ENCODE measurements at places on chromosomes 16 and 17.

DNA sequence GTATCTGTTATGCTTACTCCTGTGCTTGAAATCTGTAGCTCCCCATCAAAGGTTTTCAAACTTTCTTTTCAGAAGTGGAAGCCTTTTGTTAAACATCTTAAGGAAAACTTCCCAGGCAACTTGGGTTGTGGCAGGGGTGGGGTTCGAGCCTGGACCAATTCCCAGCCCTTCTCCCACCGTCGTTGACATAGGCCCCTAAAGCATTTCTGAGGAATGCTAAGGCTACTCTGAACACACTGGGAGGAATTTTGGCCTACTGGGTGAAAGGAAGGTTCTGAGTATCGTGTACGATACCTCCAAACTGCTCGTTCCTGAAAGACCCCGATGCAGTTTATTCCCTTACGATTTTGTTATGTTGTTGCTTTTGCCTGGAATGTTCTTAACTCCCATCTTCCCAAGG is 56.1 kb upstream of the PMFBP1 start:
- DNase-seq: no peak

GRCh38 chr17:40472733-40473452 is 28.5 kb downstream of the TNS4 start:
- peak; percentile 63 for DNase-seq

GRCh38 chr16:15736529-15736928 is 86.5 kb downstream of the NDE1 start:
- DNase-seq: no peak

DNA sequence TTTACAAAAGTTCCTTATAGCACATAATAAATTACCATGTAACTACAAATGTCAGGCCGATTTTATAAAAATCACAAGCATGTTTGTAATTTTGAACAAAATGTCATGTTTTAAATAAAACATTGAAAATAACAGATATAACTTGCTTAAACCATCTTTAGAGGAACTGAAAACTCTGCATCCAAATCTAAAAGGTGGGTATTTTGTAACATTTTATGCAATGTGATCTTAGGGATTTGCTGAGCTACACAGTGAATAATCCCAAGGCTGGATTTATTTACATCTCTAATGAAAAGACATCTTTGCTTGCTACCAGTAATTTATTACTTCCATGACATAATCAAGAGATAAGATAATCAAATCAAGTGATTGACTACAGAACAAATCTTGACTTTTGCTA is 47.5 kb downstream of the N4BP1 start:
- DNase-seq: no peak

- DNase-seq: no peak
These were observed 10.2 kb downstream of the ATP2C2 start for GRCh38 chr16:84378567-84378966.

- DNase-seq: no peak
These were observed 151.3 kb downstream of the CYB561 start for GRCh38 chr17:63294776-63295175.

DNA sequence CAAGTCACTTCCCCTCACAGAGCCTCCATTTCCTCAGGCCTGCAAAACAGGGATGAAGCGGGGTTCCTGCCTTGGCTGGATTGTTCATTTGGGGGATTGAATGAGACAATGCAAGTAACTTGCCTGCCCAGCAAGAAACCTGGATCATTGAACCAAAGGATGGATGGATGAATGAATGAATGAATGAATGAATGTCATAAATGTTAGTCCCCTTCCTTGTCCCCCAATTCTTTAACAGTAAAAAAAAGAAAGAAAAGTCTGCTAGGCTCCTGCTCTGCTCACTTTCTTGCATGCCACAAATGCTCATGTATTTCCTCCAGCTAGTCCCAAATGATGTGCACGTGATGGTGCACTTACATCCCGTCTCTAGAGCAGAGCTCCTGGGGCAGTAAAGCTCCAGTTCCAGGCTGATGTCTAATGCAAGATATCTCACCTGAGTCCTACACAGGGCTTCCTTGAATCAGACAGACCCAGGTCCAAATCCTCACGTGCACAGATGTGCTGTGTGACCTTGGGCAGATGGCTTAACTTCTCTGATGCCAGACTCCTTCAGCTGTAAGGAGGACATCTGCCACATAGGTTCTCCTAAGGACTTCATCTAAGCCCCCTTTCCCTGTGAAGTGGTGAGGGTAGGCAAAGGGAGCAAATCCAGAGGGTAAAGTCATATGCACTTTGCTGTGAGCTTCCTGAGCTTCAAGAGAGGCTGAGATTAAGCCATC is 45.5 kb downstream of the C16orf82 start:
- DNase-seq: no peak

- no peak for DNase-seq
These were observed 33.0 kb downstream of the ANKFN1 start for GRCh38 chr17:56186222-56186786.

GRCh38 chr17:58960068-58960467 is 146.6 kb downstream of the TRIM37 start:
- peak; percentile 74 for DNase-seq

- DNase-seq: no peak
These were observed 13.8 kb upstream of the KCNJ18 start for GRCh38 chr17:21678393-21679081.

Data from HT-29 (cell line).